Foreskin melanocyte (primary cell): ENCODE measurements at places on chromosomes 4 and X.

DNA sequence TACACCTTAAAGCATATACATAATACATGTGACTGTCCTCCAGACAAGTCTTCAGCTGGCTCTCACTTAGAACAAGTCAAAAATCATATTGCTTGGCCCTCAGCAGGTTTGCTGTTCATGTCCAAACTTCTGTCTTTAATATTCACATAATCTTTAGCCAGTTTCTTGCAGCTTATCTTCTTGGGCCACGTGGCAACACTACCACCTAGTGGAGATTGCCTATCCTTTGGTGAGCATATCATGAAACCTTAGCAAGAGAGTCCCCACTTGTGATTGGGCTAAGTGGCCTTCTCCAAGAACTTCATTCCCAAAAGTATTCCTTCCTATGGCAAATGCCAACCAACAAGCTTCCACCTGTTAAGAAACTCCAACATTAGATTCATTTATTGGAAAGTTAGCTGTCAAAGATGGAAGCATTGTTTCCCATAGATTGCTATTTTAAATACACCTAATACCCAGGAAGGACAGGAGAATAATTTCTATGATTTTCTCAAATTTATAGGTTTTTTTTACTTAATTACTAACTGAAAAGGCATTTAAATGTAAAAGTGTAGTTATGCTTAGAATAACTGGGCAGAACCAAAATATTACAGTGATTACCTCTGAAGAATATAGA is 231.9 kb upstream of the INTU start:
- DNase-seq, result peak; percentile 57

DNA sequence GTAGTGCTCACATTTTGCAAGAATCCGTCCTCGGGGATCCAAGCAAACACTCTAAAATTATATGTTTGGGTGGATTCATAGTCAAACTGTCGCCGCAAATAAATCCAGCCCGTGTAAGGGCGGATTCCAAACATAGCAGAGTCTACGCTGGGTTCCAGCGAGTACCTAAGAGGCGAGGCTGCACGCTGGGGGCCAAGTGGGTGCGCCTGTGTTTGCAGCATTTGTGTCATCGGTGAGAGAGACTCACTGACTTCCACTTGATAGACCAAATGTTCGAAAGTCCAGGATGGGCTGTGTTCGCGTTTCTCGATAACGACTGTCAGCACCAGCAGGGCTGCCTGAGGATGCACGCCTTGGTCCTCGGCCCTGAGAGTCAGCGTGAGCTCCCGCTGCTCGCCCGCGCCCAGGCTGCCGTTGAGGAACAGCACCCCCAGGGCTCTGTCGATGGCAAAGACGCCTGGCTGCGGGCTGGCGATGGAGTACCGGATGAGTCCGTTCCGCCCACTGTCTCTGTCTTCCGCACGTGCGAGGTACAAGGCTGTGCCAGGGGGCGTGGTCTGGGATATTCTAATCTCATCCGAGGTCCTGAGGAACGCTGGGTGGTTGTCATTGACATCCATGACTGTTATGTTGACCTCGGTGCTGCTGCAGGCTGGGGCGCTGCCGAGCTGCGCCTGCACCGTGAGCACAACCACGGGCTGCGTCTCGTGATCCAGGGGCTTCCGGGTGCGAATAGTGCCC is 158.7 kb downstream of the DCHS2 start:
- peak; percentile 32 for DNase-seq

GRCh38 chr4:92198711-92199110 is 105.1 kb upstream of the GRID2 start:
- DNase-seq, result no peak

DNA sequence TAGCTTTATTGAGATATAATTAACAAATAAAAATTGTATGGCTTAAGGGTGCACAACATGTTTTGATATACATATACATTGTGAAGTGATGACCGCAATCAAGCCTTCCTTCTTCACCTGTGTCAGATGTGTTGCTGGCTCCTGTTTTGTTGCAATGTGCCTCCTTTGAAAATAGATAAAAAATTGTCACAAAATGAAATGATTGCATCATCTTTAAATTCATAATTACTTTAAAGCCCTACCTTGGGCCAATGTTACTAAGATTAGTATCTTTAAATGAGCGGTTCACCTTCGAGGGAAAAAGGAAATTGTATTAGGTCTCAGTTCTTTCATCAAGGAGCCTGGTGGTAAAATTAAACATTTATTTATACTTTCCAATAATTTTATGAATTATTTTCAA is 77.3 kb downstream of the GPRIN3 start:
- DNase-seq, result no peak

DNA sequence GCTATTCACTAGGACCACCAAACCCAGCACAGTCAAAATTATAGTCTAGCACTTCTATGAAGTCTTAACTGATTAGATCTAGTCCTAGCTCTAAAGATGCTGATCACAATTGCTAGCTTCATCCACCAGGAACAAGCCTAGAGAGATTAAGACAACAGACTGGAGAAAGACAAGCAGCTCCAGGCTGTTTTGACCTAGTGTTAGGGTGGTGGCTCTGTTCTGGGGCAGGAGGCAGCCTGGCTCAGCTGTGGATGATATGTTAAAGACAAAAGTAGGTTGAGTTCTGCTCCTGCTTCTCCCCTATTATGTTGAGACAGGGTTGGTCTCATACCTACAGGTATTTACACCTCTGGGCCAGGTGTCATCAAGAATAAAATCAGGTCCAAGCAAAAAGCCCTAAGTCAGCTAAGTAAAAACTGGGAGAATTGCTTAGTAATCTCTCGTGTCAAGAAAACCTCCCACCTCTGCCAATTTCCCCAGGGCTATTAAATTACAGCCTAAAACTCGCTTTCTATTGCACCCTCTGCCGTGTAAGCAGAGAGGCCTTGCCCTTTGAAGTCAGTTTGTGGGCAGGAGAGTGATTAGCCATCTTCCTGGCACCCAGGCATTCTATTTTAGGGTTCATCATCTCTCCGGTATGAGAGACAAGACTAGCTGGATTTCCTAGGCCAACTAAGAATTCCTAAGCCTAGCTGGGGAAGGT is 39.9 kb downstream of the RAB40AL start:
- DNase-seq, result no peak

DNA sequence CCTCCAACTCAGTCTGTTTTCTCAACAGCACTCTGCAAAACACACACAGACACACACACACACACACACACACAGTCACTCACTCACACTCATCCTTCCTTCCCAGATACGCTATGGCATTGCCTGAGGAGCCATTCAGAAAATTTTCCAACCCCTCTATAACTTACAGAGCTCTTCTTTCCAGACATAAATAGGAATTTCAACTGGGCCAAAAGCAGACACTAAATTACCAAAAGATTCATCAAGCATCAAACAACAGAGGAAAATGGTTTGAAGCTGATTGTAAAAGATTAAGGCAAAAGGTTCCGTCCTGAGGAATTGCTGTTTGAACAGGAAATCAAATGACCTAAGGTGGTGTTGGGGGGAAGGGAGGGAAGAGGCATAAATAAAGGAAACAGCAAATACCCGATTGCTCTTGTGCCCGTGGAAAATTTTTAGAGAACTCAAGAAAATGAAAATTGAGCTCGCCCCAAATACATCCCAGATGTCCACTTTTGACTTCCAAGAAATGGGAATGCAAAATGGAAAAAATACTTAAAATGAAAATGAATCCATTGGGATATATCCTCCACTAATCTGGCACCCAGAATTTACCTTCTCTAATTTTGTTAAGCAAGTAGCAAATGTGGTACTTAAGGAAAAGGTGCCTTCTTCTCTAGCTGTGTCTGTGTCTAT is 183.6 kb downstream of the QDPR start:
- DNase-seq, result no peak

DNA sequence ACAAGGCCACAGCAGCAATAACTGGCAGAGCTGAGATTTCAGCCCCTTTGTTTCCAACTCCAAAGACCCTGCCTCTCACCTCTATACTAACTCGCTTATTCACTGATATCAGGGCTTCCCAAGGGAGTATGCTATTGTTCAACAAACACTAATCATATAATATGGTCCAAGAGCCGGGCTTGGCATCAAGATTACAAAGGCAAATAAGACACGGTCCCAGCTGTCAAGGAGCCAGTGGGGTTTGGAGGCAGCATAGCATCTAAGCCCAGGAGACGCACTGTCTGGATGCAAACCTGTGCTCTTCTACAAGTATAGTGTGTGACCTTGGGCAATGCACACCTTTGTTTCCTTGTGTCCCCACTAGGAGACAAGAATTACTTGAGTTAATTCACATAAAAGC is 28.7 kb downstream of the PAPSS1 start:
- no peak for DNase-seq

- no peak for DNase-seq
Measured at GRCh38 chr4:17690135-17690534, 75.7 kb downstream of the MED28 start.

GRCh38 chr4:93828332-93828994 is at the start of gene ATOH1:
TSS of gene ATOH1 (plus strand) at chr4:93828753. CDS start at chr4:93828927, 174 bp downstream.
- no peak for DNase-seq

GRCh38 chr4:151670843-151671242 is 90.0 kb downstream of the GATB start:
- no peak for DNase-seq

DNA sequence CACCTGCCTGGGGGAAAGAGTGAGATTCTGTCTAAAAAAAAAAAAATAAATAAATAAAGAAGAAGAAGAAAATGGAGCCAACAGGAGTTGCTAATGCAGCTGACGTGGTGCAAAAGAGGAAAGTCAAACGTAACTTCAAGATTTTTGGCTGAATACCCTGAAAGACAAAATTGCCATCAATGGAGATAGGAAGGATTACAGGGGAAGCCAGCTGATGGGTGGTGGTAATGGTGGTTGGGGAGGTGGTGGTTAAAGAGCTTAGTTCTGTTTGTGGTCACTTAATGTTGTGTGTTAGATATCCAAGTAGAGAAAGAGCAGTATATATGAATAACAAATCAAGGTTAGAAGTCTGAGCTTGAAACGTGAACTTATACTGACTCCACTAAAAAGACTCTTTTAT is 225.4 kb downstream of the ARHGAP24 start:
- DNase-seq, result no peak

- DNase-seq, result no peak
Measured at GRCh38 chr4:18858229-18858922, 836.8 kb upstream of the LCORL start.

GRCh38 chrX:21167494-21167893 is 206.7 kb upstream of the CNKSR2 start:
- no peak for DNase-seq

DNA sequence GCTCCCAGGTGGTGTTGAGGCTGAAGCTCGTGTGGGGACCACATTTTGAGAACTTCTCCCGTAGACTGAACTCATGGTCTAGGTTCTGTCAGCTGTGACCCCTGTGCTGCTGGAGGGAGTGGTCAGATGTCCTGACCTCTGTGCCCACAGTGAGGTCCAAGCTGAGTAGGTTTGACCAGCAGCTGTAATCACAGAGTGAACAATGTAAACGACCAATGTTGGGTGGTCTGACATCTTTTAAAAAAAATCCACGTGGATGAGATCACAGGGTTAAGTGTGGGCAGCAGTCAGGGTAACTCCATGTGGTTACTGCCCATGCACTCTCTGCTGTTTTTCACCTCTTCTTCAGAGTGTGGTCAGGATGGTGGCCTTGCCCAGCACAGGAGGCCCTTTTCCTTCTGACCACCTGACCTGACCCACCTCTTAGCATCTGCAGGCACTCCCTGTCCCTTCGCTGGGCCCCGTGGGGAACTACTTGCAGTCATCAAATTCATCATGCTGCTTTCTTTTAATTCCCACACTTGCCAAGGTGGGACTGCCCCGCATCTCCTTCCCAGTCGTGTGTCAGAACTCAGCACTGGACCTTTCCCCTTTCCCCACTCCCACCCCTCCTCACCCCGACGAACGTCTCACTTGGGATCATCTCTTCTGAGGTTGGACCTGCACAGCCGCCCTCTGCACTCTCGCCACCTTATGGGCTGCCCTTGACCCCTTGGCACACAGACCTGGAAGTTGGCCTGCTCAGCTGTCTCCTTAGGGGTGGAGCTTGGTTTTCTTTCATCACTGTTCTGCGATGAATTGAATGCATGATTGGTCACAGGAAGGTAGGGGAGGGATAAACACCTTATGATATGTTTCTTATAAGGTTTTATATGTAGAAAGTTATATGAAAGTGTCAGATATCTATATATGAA is 120.1 kb downstream of the PTTG2 start:
- DNase-seq, result no peak

DNA sequence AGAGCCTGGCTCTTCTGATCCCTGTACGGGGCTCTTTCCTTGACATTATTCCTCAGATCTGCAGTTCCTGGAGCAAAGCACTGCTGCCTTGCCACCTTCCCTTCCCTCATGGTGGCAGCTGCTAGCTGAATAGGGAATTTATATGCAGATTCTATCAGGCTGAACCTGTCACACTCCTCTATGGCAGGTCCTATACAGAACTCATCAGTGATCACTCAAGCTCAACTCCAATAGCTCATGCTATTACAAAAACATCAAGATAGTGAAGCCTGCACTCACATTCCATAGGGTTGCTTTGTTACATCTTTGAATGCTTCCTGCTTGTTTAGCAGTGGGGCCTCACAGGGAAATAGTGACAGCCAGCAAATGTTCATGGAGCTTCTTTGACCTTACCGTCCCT is 71.7 kb downstream of the SLC2A9 start:
- DNase-seq, result no peak
